ELR (cell line): ENCODE measurements at places on chromosomes 6 and 20.

GRCh38 chr6:135568379-135568778, 70.8 kb upstream of the AHI1 start:
- DNase-seq, result peak; percentile 56

- DNase-seq, result no peak
These were observed 29.8 kb upstream of the ERVFRD-1 start for GRCh38 chr6:11141295-11141694.

GRCh38 chr6:20464847-20465246, 63.2 kb downstream of the E2F3 start:
- no peak for DNase-seq

GRCh38 chr20:43921227-43921780, 6.7 kb downstream of the TOX2 start:
- no peak for DNase-seq

- no peak for DNase-seq
These were observed 127.4 kb downstream of the PFDN4 start for GRCh38 chr20:54335299-54335698.

DNA sequence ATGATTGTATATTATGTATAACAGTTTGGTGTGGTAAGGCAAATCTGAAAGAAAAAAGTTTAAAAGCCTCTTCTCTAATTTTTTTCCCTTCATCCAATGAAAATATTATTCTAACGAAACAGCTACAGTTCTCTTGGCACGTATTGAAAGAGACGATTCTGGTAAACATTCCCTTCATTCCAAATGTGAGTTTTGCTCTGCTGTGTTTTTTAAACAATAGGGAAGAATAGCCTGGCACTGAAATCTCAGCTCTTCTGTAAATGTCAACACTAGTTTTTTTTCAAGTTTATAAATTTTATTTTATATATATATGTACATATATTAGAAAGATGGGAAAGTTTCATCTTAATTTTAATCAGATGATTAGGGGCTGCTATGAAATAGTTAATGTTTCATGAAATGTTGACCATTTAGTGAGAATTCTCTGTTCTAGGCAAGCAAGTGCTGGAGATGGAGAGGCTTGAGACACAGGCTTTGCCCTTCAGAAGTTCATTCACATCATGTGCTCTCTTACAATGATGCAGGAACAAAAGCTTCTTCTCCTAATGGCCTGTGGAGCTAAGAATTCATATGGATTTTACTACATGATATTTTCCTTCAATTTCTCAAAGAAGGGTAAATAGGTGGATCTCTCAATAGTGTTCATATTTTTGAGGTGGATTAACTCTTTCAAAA, 4.1 kb downstream of the PAQR8 start:
- no peak for DNase-seq

DNA sequence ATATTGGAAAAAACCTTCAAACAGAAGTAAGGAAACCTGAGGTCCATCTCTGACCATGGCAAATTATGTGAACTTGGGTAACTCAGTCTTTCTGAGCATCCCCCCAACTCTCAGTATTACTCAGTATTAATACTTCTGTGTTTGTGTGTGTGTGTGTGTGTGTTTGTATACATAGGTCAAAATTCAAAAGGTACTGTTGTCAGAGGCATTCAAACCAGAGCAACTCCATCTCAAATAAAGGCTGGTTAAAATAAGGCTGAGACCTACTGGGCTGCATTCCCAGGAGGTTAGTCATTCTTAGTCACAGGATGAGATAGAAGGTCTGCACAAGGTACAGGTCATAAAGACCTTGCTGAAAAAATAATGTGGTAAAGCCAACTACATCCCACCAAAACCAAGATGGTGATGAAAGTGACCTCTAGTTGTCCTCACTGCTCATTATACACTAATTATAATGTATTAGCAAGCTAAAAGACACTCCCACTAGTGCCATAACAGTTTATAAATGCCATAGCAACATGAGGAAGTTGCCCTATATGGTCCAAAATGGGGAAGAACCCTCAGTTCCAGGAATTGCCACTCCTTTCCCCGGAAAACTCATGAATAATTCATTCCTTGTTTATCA, 33.3 kb upstream of the SLC22A16 start:
- DNase-seq, result peak; percentile 95

DNA sequence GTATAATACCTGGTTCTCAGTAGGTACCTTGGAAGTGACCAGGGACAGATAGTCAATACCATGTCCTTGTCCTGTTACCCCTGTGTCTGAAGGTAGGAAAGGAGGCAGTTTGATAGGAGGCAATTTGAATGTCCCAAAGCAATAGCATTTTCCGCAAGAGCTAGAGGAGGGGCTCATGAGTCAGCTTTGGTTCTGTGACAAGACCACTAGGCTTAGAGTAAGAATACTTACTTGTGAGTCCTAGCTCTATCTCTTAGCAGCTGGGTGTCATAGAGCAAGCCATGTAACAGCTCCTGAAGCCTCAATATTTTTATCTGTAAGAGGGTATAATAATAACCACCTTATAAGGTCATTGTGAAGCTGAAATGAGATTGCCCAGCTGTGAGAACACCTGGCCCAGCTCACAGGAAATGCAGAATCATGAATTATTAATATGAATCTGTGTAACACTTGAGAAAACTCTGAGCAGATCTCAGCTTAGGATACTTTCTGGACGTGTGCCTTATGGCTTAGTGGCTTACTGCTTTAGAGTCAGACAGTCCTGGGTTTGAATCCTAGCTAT, 58.6 kb downstream of the DAAM2 start:
- DNase-seq, result no peak
